Omental fat pad (tissue), 4 donors: ENCODE measurements at places on chromosomes 12 and 14.

GRCh38 chr12:68260153-68260552, 6.7 kb upstream of the IL22 start:
- no peak for DNase-seq

- no peak for DNase-seq
These were observed 30.7 kb downstream of the RBM19 start for GRCh38 chr12:113935459-113935858.

DNA sequence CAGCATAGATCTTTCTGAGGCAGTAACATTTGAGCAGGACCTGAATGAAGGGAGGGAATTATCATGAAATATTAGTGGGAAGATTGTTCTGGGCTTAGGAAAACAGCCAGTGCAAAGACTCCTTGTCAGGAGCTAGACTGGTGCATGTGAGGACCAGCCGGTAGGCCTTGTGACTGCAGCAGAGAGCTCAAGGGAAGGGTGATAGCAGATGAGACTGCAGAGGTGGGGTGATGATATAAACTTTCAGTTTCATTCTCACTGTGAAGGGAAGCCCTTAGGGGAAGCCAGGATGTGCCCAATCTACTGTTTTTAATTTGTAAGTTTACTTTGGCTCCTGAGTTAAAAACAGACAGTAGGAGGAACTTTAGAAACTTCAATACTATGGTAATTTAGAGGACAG, 12.4 kb downstream of the IL22 start:
- no peak for DNase-seq

- DNase-seq = no peak
These were observed 400 bp downstream of the ADCY6 start for GRCh38 chr12:48788524-48788853.

GRCh38 chr12:131599190-131600159, 111.4 kb upstream of the SFSWAP start:
- no peak for DNase-seq

- DNase-seq = no peak
These were observed 503.7 kb downstream of the NRXN3 start for GRCh38 chr14:78673845-78674244.

DNA sequence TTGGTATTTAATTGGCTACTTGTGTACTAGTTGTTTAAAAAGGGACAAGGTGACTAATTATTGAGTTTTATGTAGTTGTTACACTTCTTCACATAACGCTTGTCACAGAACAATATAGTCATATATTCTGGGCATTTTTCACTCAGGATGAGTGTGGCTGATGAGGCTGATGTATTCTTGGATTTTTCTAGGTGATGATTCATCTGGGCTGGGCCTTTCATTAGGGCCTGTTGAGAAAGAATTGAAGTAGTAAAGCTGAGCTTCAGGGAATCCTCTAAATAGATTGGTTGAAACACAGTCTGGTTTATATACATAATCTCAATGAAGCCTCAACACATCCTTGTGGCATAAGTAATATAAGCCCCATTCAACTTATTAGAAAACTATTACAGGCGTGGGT, 445.7 kb downstream of the DAD1 start:
- no peak for DNase-seq
